ENCODE measurements at places on chromosomes 2 and 18.

- DNase-seq = no peak
These were observed 65.5 kb upstream of the KLF7 start for GRCh38 chr2:207231106-207231865.

DNA sequence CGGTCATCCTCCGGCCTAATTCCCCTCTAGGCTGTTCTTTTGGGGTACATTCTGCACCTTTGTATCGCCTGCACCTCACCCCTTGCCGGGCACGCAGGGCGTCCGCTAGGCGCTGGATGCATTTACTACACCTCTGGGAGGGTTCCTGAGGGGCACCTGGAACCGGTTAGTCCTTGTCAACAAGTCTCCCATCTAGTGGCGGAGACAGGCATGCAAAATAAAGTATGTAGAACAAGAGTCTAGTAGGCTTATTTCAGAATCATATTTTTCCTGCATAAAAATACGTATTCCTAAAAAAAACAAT lies 705 bp upstream of the TEX261 start:
- DNase-seq = peak; percentile 76

DNA sequence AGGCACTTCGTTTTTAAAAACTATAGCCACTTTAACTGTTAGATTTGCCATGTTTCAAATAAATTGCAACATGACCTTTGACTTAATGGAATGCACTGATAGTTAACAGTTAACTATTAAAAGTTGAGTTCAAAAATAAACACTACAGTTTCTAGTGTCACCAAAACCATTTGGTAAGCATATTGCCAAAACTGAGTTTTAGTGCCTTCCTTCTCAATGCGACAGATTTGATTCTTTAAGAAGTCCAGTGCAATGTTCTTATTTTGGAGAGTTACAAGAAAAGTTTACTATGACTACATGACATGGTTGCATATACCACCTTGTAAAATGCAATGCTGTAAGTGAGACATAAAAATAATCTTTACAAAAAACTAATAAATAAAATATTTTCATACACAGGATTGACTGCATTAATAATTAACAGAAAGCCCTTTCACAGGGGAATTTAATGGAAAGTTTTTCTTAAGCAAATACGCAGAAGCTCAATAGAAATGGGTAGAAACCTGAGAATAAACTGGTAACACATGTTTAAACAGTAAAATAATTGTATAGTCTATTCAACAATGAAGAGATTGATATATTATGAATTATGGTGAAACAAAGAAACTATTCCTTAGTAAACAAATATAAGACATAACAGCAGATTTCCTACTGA lies 53.8 kb downstream of the GRB14 start:
- DNase-seq = no peak

DNA sequence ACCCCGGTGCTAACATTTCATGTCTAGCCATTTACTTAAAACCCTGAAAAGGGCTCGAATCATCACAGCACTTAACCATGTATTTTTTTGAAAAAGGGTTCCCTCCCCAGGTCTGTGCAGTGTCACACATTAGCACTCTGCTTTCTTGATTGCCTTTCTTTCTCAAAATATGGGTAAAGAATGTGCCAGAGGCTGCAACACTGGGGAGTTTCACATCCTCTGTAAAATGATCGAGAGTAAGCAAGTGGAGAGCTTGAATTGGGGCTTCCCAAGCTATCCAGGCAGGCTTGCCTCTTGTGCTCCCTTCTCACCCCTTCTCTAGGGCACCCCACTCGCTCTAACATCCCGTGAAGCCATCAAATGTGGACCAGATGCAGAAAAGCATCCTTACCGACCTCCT lies 177.0 kb upstream of the CCDC68 start:
- DNase-seq = no peak

- DNase-seq = no peak
These were observed 225.7 kb upstream of the FANCL start for GRCh38 chr2:58466804-58467203.

DNA sequence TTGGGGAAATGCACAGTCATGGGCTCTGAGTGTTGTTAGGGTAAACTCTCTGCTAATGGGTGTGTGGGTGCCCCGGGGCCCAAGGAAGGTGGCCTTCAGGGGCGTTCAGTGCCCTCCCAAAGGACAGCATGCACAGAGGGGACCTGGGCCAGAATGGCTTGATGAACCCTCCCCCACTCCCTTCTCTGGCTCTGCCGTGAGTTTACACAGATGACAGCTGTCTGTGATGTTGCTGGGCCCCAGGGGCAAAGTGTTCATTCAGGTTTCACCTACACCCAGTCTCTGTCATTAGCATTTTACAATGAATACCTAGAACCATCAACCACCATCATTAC lies 3.2 kb downstream of the NPPC start:
- no peak for DNase-seq

DNA sequence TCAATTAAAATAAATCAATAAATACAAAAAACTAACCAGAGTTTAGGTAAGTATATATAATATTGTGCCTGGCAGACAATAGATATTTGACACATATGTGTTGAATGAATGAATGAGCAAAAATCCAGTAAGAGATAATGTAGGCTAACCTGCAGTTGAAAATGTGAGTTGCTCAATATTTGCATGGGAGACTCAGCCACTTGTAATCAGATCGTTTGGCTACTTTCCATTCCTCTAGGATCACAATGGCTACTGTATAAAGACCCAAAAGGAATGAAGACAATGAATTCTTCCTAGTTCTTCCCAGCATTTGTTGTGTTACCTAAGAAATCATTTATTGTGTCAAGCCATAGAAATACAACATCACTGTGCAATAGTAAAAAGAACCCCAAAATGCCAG lies 25.3 kb downstream of the PIEZO2 start:
- no peak for DNase-seq

- no peak for DNase-seq
These were observed 1108.3 kb upstream of the KLHL29 start for GRCh38 chr2:22276696-22277095.

DNA sequence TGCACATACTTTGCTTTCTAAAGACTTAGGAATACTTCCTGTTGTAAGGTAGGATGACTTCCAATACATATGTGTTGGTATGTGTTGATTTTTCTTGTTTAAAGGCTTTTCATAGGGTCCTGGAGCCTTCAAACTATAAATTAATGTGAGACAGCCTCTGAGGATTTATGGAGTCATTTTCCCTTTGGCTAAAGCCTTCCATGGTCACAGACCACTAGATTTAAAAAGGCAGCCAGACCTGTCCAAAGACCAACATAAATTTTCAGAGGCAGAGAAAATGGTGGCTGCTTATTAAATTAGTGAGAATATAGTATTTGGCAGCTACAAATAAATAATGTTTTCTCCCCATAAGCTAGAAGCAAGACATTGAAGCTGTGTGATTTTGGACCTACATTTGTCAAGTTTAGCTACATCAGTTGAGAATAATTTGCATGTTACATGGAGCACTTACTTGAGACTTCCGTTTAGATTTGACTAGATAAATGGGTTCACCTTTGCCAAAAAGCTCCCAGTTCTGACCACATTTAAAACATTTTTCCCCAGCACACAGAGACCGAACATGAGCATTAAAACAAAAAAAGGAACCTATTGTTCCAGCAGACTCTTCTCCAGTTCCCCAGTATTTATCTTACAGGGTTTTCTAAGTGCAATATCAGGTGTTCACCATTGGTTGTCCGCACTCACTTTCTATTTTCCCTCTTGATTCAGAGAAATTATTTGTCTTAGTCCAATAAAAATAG lies 402.9 kb downstream of the PARD3B start:
- DNase-seq = no peak

- DNase-seq = no peak
These were observed 82.5 kb downstream of the MGAT5 start for GRCh38 chr2:134336352-134336751.

DNA sequence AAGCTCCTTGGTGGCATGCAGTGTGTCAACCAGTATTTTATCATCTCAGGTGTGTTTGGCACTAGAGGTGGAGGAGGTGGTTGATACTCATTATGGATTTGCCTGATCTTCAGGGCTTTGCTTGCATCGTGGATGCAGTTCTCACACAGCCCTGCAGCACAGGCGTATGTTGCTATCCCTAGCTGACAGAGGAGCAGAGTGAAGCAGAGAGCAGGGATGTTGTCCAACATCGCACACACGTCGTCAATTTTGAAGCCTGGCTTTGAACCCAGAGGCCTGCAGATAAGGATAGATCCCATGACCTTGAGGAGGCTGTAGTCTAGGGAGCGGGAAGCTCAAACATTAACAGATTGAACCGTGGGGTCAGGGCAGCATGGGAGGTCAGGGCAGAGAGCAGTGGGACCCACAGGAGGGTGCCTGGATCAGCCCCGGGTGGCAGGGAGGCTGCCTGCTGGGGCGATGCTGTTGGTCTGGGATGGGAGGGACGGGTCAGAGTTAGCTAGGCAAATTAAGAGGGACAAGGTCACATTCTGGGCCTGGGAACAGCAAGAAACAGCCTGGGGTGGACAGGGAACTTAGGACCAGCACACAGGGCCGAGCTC lies 4.2 kb downstream of the RNF144A start:
- DNase-seq = no peak

DNA sequence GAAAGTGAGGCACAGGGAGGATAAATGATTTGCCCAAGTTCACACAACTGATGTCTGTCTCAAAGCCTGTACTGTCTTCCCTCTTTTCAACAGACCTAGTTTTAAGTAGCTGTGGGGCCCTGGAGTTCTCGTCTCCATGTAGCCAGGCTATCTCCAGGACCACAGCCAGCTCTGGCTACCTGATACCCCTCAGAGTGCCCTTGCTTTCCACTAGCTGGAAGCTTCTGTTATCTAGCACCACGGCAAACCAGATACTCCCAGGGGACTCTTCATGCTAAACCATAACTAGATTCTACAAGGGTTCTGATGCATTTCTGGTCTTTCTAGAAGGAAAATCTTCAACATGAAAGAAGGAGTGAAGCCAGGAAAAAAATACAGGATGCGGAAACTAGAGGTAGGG lies 137.3 kb downstream of the GALNT14 start:
- no peak for DNase-seq

- DNase-seq = no peak
These were observed 10.9 kb downstream of the FEZ2 start for GRCh38 chr2:36587101-36587500.

- no peak for DNase-seq
These were observed 245.4 kb upstream of the MEIS1 start for GRCh38 chr2:66189553-66189952.

DNA sequence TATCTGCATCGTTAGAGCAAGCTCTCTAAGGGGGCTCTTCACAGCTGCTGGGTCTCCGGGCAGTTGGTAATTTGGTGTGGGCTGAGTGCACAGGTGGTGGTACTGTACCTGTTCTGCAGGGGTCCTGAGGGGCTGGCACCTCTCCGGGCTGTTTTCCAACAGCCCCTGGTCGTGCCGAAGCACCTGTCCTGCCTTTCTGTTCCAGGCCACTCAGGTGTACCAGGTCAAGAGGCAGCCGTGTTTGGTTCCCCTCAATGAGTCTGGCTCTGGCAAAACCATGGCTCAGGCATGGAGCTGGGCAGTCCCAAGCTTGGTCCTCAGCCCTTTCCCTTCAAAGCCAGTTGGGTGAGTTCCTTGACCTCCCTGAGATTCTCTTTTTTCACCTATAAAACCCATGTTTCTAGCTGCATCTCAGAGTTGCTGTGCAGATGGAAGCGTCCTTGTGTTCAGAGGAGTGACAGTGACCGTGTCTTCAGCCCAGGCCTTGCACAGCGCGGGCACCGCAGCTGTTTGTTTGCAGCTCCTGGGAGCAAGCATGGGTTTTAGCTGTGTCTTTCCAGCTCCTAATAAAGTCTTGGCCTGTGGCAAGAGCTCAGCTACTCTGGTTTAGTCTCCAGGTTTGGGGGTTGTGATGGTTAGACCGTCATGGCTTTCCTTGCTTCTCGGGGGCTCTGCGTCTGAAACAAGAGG lies 110.9 kb downstream of the GLI2 start:
- no peak for DNase-seq

DNA sequence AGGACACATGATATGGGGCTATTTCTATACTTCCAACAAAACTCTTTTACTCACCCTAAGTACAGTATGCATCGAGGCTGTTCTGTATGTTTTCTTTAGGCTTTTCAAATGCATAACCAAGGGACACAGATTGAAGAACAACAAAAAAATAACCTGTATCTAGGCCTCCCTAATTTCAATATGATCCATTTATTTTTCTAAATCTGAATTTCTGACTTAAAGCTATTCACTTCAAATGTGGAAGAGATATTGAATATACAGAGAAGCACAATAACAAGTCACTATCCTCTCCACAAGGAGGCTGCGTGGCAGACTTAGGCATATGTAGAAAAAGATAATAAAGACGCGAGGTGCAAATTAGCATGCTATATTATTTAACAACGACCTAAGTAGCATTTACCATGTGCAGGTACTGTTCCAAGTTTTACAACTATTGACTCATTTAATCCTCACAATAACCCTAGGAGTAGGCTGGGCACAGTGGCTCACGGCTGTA lies 39.3 kb upstream of the MFF start:
- no peak for DNase-seq

- DNase-seq = peak; percentile 54
These were observed 241.8 kb upstream of the RAB12 start for GRCh38 chr18:8367217-8367988.

- no peak for DNase-seq
These were observed 6.9 kb downstream of the METTL4 start for GRCh38 chr18:2564373-2564772.

DNA sequence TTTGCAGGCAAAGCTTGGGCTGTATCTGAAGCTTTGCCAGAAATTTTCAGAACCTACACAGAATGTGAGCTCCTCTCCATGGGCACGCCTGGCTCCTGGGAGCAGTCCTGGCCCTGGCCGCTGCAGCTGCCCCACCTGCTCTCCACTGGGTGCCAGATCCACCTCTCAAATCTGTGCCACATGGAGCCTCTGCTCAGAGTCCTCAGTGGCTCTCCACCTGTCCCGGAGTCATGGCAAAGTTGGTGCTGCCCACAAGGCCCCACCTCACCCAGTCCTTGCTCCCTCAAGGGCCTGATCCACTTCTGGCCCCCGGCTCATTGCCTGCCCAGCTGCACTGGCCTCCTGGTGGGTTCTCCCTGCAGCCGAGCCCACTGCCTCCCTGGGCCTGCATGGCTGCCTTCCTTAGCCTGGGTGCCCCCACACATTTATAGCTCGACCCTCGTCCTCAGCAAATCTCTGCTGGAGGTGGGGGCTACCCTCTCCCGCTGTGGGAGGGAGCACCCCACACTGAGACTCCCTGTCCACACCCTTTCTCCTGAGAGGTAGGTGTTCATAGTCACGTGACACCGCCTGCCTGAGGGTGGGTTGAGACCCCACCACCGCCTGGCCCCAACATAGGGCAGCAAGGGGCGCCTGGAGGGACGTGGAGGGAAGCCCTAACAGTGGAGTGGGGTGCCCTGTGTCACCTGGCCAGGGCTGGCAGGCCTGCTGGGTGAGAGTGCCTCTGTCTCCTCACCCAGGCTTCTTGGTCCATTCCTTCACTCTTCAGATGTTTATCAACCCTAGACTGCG lies 224.1 kb downstream of the SH3RF3 start:
- DNase-seq = no peak

- no peak for DNase-seq
These were observed 77.5 kb downstream of the TMEM200C start for GRCh38 chr18:5817816-5818215.
